ENCODE measurements at places on chromosomes 5 and 9.

GRCh38 chr5:132999246-132999645, 27.1 kb downstream of the ZCCHC10 start:
- no peaks in the 10 kb centered on the region for H3K4me1 ChIP-seq
- H3K27me3 ChIP-seq: no peaks in the 10 kb centered on the region
- no peak overlapping the region for H3K27ac ChIP-seq

DNA sequence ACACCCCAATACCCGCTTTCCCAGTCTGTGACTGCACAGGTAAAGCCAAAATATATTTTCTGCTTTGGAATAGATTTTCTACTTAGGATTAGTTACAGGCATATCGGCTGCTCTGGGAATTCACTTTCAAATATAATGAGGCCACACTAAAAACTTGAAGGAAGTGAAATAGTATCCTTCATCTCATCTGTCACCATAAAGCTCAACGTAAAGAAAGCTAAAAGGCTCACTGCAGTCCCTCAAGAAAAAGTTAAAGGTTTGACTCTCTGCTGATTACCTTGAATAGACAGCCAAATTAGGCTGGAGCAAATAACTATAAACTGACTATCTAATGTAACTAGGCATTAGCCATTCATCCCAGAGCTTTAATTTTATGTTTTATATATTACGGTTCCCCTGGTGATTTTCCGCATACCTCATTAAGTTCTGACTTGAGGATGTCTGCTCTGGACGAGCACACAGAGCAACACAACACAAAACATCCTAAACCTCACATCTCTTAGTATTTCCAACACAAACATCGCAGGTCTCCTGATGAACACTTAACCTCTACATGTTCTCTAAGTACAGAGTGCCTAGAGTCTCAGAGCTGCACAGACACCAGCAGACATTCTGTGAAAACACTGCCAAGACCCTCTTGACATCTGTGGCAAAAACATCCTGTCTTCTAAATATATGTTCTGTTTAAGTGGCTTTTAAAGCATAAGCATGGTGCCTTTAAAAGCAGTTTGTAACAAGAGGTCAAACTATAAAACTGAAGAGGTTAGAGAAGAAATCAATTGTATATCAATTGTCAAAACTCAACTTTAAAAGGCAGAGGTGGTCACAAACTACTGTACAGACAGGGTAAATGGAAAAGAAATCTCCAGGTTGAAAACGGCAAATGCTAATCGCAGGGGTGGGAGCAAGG, 35.4 kb downstream of the ELAVL2 start:
- DNase-seq: no peak
- no peak overlapping the region for H3K27ac ChIP-seq
- H3K4me1 ChIP-seq: peaks cover 6% of the 10 kb centered on the region
- H3K4me3 ChIP-seq: no peak overlapping the region

DNA sequence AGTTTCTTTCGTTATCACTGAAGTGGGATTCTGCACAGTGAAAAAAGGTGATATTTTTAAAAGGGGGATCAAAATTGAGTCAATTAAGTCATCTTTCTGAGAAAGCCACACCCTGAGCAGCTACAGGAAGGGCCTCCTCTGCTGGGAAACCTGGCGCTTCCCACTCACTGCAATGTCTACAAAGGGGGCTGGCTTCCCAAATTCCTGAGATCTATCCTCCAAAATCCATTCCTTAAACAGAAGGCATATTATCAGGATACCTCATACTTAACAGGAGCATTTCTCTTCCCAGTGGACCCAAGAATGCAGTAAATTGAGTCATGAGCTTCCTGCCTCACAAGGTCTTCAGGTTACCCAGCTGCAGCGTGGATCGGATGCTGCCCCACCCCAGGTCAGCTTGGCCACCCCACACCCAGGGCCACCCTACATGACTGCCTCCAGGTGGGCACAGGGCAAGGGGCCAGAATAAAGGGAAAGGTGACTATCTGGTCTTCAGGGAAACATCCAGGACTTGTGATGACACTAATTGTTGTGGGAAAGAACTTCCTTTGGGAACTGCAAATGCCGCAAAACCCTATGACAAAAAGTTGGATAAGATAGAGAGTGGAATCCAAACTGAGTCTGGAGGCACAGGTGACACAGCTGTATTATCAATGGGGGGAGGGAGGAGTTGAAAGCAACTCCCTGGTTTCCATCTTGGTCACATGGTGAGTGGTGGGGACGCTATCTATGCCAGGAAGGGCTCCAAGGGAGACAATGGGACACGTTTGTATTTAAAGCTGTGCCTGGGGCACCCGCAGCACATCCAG, 42.3 kb downstream of the ROR2 start:
- H3K27ac ChIP-seq: no peak overlapping the region
- H3K4me3 ChIP-seq: no peak overlapping the region
- no peak for DNase-seq
- H3K27me3 ChIP-seq: peaks cover 6% of the 10 kb centered on the region
- peaks cover 39% of the 10 kb centered on the region for H3K4me1 ChIP-seq

- H3K27ac ChIP-seq: no peak overlapping the region
- no peak overlapping the region for H3K4me3 ChIP-seq
- H3K36me3 ChIP-seq: peaks cover 4% of the 10 kb centered on the region
- no peak for DNase-seq
- peaks cover under 1% of the 10 kb centered on the region for H3K4me1 ChIP-seq
These were observed 35.2 kb downstream of the WHRN start for GRCh38 chr9:114470121-114470520.

DNA sequence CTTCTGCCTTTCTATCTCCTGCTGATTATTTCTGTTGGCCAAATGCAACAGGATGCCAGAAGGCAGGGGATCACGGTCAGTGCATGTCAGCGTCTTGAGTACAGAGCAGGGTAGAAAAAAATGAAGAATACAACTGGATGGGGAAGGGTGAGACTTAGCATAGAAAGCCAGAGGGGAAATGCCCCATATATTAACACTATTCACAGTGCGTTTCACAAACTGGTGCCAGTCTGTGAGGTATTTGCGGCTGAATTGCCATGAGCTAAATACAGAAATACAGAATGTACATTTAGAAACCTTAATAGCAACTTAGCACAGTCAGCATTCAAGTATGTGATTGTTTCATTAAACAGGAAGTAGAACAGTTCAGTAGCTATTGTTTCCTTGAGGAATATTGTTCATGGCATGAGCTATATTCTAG, 31.0 kb upstream of the SLC1A3 start:
- H3K27ac ChIP-seq: no peak overlapping the region
- H3K27me3 ChIP-seq: no peaks in the 10 kb centered on the region
- no peak for DNase-seq
- peaks cover 13% of the 10 kb centered on the region for H3K4me1 ChIP-seq
- H3K4me3 ChIP-seq: no peak overlapping the region

GRCh38 chr5:178419196-178419595, 171.0 kb downstream of the COL23A1 start:
- H3K36me3 ChIP-seq: no peaks in the 10 kb centered on the region
- no peak overlapping the region for H3K4me3 ChIP-seq
- peaks cover 47% of the 10 kb centered on the region for H3K4me1 ChIP-seq
- H3K27me3 ChIP-seq: peaks cover 10% of the 10 kb centered on the region
